GM20000 (cell line): ENCODE measurements at places on chromosomes 1 and 21.

GRCh38 chr1:234544087-234544579 is 65.2 kb upstream of the TARBP1 start:
- no peak for DNase-seq

- DNase-seq, result peak; percentile 38
Measured at GRCh38 chr21:42839271-42840231, 39.8 kb downstream of the WDR4 start.

GRCh38 chr1:247332623-247333361 is 1.1 kb upstream of the ZNF496 start:
- DNase-seq, result no peak

- DNase-seq, result no peak
Measured at GRCh38 chr1:234977875-234978396, 150.7 kb downstream of the TOMM20 start.

DNA sequence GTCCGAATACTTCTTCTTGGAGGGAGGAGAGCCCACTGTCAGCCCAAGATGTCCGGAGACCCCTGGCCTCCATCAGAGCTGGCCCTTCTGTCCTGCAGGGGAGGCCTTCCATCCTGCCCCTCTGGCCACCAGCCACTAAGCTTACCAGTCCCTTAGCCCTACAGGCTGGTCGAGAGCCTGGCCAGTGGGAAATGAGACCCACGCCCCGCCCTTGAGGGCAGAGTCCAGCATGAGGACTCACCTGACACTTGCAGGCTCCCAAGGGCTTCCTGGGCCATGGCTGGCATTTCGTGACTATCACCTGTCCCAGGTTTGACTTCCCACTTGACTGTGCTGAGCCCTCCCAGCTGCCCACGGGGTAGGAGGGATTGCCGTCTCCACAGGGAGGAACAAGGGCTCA is 361.8 kb upstream of the VAMP3 start:
- no peak for DNase-seq

GRCh38 chr1:212139526-212140135 is 104.1 kb downstream of the DTL start:
- DNase-seq, result no peak

DNA sequence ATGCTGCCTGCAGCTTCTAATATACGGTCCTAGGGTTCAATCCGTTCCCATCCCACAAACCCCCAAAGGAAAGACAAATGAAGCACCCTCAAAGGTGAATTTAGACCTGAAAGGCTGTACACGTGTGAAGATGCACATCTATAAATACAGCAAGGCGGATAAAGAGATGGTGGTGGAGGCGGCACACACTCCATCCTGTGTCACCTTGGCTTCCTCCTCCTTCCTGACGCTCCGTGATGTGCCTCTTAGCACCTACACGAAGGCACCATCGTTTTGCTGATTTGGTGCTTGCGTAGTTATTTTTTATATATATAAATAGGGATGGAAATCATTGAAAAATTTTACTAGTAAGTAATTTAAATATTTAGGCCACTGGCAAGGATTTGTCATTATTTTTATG is 359.4 kb downstream of the NPHP4 start:
- no peak for DNase-seq

GRCh38 chr21:38773099-38774061 is 32.3 kb upstream of the ETS2 start:
- no peak for DNase-seq

DNA sequence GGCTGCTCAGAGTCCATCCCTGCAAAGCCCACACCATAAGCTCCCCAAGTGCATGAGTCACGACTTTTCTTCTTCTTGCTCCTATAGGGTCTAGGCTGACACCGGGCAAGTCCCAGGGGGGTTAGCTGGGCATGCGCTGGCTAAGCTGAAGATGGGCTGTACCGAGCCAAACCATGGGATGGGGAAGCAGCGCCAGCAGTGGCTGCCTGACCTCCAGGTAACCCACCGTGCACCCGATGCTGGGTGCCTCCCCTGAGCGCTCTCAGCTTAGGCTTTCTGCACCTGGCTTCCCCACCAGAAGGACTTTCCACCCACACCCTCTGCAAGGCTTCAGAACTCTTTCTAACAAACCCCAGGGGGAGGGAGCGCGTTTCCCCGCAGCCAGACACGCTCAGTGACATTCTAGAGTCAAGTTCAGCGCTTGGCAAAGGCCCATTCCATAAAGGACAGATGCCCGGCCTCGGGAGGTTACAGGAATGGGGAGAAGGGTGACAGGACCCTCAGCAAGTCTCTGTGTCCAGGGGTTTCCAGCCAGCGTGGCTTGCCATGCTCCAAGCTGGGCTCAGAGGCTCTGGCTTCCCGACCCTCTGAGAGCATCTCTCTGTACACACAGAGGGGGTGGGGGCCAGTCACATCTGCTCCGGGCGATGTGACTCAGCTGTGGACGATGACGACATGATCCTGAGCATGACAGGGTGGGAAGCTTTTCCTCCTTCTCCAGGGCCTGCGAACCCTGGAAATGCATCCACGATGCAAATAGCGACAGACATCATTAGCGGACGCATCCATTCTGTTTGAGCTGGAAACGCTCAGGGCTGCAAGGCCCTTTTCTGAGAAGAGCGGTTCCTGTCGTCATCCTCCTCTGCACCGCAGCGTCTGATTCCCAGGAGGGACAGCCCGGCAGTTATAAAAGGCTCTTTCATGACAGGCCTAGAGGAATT is 107.8 kb downstream of the SIK1 start:
- DNase-seq, result peak; percentile 53
